ENCODE measurements at places on chromosomes 2 and 18.

DNA sequence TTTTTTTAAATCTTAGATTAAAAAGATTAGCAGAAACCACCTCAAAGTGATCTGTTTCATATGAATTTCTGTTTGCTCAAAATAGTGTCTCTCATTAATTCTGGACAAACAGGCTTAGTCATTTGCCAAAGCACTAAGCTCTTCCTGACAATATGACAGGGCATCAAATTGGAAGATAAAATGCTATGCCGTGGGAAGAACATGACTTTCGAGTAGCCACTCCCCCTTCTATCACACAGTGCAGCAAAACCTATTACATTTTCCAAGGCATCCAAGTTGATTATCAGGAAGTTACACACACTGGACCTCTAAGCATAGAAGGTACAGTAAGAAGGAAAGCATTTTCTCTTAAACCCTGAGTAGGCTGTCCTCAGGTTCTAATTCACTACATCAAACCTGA lies 89.5 kb downstream of the STK39 start:
- DNase-seq: no peak

GRCh38 chr2:16645775-16646559 lies 19.7 kb downstream of the CYRIA start:
- peak; percentile 51 for DNase-seq

GRCh38 chr2:41180387-41180786 lies 728.5 kb upstream of the SLC8A1 start:
- no peak for DNase-seq

DNA sequence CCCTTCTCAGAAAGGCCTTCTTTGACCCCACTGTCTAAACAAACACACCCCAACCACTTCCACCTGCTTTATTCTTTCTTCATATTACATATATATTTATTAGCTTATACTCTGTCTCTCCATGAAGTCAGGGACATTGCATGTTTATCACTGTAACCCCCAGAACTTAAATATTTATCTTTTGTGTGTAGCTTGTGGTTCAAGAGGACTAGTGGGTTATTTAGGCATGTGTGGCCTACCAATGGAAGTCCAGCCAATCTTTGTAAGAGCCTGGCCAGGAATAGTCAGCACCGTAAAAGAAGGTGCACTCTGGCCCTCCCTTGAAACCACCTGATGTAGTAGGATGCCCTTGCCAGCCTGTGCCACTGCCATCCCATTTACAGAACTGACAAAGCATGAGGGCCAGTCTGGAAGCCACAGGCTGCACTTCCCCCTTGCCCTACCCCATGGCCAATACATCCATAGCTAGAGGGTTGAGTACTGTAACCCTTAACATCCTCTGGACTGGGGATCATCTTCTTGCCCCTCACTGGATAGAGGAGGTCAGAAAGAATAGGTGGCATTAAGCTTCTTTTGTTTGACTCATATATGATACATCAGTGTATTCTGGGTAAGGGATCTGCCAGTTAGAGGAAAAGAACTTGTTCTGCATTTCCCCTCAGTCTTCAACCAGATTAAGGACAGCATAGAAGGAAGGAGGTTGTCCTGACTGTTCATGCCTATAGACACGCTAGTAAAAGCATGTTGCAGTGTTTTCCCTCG lies 4.9 kb downstream of the NEMP2 start:
- DNase-seq: peak; percentile 52

- no peak for DNase-seq
These were observed 124.2 kb downstream of the OLA1 start for GRCh38 chr2:174124181-174124580.
